ENCODE measurements at places on chromosomes 13 and 19. TPM values are rescaled to one million over a fixed set of nuclear protein-coding genes. Genes with fewer than 3 reads are reported as not detected.

The WIZ gene
- total RNA-seq: 1.1 TPM

The PIK3R2 gene
- 8.9 TPM for total RNA-seq

The MICU2 gene
- 14.9 TPM for total RNA-seq

The MAP2K2 gene
- 115 TPM for total RNA-seq

The ZNF829 gene
- 3.3 TPM for total RNA-seq

The KIR3DL2 gene
- not detected for total RNA-seq

The ACER1 gene
- total RNA-seq: not detected

The C5AR1 gene
- not detected for total RNA-seq

The S1PR2 gene
- 14.0 TPM for total RNA-seq

The LILRB5 gene
- not detected for total RNA-seq

The KLHL1 gene
- not detected for total RNA-seq

The KLK2 gene
- not detected for total RNA-seq

The LILRA2 gene
- total RNA-seq: not detected

The ELL gene
- total RNA-seq: 6.7 TPM

The CFD gene
- total RNA-seq: 1.4 TPM

The KIR2DL4 gene
- not detected for total RNA-seq

The OR10H4 gene
- not detected for total RNA-seq

The IRGC gene
- total RNA-seq: not detected

The C1QTNF9 gene
- under 0.01 TPM for total RNA-seq

The LRRC4B gene
- not detected for total RNA-seq

The CEACAM19 gene
- 0.56 TPM for total RNA-seq

The TLE2 gene
- 0.28 TPM for total RNA-seq

The KCNRG gene
- total RNA-seq: 5.0 TPM

The TTC9B gene
- not detected for total RNA-seq

The EDNRB gene
- under 0.01 TPM for total RNA-seq

The PNMA8A gene
- total RNA-seq: 0.90 TPM

The ZNF536 gene
- not detected for total RNA-seq

The CEACAM8 gene
- not detected for total RNA-seq

The FAM174C gene
- 7.5 TPM for total RNA-seq

The SYCN gene
- total RNA-seq: not detected

The NKPD1 gene
- total RNA-seq: under 0.01 TPM

The FGF14 gene
- under 0.01 TPM for total RNA-seq

The LYPD4 gene
- not detected for total RNA-seq

The AMER2 gene
- not detected for total RNA-seq

The ATCAY gene
- 0.36 TPM for total RNA-seq

The ZNF837 gene
- 0.56 TPM for total RNA-seq

The ZNF563 gene
- total RNA-seq: 2.0 TPM

The FXYD1 gene
- 0.18 TPM for total RNA-seq

The ANGPTL4 gene
- 1.9 TPM for total RNA-seq

The SLC25A41 gene
- not detected for total RNA-seq

The STK11 gene
- total RNA-seq: 45.0 TPM

The FCER2 gene
- not detected for total RNA-seq

The SIGLEC9 gene
- not detected for total RNA-seq

The PTOV1 gene
- total RNA-seq: 36.1 TPM

The SMIM24 gene
- total RNA-seq: not detected

The LRRC25 gene
- total RNA-seq: not detected

The ADAMTSL5 gene
- total RNA-seq: 0.90 TPM

The MBD3L3 gene
- total RNA-seq: not detected

The OVOL3 gene
- not detected for total RNA-seq

The MBD3 gene
- 47.5 TPM for total RNA-seq

The ZNF28 gene
- 24.7 TPM for total RNA-seq

The TUBB4A gene
- not detected for total RNA-seq

The CGB2 gene
- total RNA-seq: not detected

The TMEM145 gene
- total RNA-seq: under 0.01 TPM

The DCT gene
- total RNA-seq: not detected

The HCN2 gene
- 0.72 TPM for total RNA-seq

The TNNT1 gene
- total RNA-seq: 1.3 TPM

The PGLYRP1 gene
- total RNA-seq: not detected

Data from IMR-90 (cell line).